ENCODE measurements at places on chromosomes 1 and 21. TPM values are rescaled to one million over a fixed set of nuclear protein-coding genes. Genes with fewer than 3 reads are reported as not detected.

DNA sequence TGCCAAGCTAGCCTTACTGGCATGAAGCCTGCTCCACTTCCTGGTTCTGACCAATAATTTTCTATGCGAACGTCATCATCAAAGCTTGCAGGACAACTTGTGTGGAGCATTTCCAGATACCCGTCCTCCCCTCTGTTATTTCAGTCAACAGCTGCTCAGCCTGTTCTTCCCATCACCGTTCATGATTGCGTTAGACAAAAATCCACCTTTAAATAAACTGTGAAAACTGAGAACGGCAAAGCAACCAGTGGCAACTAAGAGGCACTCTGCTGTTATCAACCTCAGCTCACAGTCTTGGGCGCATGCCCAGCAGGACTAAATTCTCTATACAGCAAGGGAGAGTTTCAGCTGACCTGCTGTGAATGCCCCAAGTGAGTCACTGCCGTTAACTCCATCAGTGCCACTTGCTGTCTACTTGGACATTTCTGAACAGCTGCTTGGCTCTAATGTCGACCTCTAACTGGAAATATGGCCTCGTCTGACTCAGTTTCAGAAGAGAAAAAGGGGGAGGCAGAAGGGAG lies 207.4 kb upstream of the RUNX1 start:
- DNase-seq = peak; percentile 100

GRCh38 chr1:3212453-3213355 lies 143.7 kb downstream of the PRDM16 start:
- no peak for DNase-seq

- no peak for DNase-seq
Measured at GRCh38 chr1:184929711-184930202, 44.6 kb downstream of the NIBAN1 start.

- no peak for DNase-seq
Measured at GRCh38 chr1:229119161-229119560, 151.8 kb upstream of the RAB4A start.

DNA sequence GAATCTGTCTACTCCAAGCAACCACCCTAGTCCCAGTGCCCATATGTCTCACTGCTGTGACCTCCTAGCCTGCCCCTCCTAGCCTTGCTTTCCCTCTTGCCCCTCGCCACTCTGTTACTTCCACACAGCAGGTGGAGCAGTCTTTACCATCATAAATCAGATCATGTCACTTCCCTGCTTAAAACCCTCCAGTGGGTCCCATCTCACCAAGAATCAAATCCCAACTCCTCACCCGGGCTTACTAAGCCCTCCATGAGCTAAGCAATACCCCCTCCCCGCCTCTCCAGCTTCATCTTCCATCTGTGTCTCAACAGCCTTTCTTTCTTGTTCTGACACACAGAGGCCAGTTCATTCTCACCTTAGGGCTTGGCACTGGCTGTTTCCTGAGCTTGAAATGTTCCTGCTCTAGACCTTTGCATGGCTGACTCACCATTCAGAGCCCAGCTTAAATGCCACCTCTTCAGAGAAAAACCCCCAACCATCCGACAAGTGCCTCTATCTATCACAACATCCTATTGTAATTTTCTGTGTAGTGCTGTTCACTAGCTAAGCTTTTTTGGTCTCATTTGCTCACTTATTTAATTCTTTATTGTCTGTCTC lies 22.3 kb downstream of the KNCN start:
- DNase-seq = no peak

Gene TNFRSF9
- 0.05 TPM for total RNA-seq

Gene EPHB2
- 4.2 TPM for total RNA-seq
